Upper lobe of left lung (tissue), 6 donors: ENCODE measurements at places on chromosomes 3 and 15.

- no peak for DNase-seq
Observed at GRCh38 chr3:5185093-5185673, 2.3 kb upstream of the EDEM1 start.

GRCh38 chr15:56249092-56249491 lies 5.4 kb upstream of the RFX7 start:
- DNase-seq: no peak

DNA sequence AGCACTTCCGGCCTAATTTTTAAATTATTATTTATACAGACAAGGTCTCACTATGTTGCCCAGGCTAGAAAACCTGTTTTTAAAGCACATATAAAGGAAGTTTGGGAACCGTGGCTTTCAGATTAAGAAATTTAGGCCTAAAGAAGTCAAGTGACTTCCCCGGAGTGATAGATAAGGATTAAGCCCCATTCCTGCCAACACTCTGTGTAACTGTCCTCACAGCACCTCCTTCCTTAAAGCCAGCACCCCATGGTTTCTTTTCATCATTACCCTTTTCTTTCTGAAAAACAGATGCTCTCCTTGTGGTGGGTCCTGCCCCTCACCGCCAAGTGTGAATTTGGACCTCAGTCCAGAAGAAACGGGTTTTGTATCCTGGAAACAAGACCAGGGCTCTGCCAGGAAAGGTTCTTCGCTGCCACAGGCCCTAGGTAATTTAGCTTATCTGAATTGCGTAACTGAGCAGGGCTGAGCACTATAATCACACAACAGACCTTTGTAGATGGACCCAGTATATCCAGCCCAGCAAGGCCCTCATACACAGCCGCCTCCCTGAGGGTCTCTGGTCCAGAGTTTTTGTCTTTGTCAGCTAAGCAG lies 231.3 kb downstream of the PLCL2 start:
- DNase-seq: no peak

DNA sequence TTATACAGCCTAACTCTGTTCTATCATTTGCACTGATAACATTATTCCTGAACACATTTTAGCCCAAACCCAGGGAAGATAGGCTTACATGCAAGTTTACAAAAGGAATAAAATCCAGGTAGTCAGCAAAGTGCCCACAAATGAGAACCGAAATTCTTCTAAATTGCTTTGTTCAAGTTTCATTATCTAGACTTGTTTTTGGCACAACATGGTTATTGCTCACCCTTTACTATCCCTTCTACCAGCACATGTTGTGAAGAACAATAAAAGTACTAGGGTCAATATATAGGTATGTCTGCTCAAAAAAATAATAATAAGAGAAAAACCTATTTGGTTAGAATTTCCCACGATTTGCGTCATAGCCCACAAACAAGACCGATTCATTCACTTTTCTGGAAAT lies 430.5 kb downstream of the FGF12 start:
- no peak for DNase-seq

- DNase-seq: no peak
Observed at GRCh38 chr3:149114458-149114857, 15.0 kb upstream of the HPS3 start.

DNA sequence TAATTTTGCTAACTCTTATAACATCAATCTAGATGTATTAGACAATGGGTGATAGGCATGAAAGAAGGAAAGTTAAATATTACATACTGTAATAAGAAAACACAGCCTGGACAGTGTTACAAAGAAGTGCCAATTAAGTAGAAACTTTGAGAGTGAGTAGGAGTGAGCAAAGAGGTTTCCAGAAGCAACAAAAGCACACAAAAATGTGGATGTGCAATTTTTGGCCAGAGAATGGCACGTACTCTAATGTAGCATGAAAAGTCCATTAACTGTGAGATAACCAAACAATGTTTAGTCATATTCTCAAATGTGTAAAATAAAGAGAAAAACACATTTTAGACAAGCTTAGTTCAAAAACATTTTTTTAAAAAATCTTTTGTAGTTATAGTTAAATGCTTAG lies 567.3 kb downstream of the ROBO1 start:
- no peak for DNase-seq

DNA sequence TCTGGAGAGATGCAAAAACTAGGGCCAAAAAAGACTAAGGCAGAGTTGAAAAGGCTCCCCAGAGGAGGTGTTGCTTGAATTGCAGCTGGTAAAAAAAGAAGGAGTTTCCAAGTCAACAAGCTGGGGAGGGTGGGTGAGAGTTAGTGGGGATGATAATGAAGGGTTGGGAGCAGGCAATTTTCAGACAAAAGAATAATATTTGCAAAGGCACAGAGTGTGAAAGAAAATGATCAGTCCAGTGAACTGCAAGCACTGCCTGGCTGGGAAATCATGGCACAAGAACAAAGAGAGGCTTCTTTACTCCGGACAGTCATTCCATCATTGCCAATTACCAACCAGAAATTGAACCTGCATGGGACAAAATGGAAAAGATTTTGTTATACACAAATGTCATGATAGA lies 42.2 kb downstream of the C3orf85 start:
- DNase-seq: no peak

- no peak for DNase-seq
Observed at GRCh38 chr3:117666325-117666724, 956.7 kb downstream of the TUSC7 start.

GRCh38 chr3:182969277-182969676 lies 11.1 kb downstream of the DCUN1D1 start:
- DNase-seq: no peak

DNA sequence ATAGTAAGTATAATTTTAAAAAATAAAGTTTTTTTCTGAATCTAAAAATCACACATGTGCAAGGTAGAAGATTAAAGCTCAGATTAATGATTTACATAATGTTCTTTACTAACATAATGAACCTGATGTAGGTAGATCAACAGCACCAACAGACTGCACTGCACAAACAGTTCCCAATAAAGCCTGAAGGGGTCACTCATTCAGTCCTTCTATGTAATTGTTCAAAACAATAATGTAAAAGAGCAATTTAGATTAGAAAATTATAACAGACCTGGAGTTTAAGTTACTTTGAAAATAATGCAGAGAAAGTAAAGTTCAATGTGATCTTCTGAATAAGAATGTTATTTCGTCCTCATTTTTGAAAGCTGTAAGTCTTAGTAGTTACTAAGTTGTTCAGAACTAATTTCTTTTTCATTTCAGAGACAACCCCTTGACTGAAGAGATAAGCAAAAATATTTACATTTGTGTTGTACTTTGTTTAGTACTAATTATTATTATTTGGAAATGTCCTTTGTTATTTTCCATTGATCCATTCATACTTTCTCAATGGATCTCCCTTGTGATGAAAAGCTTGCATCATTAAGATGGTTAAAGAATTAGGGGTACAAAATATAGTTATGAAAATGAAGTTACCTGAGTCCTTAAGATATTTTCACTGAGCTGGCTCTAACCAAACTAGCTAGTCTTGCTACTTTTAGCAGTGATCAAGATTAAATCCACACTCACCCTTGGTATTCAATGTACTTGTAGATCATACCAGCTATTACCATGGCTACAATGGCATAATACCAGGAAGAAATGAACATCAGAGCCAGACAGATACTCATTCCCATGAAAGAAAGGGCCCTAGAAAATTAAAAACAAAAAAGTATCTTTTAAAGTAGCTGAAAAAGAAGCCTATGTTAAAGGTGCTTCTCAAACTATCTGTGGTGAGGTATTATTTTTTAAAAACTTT lies 16.8 kb downstream of the EMC4 start:
- no peak for DNase-seq

DNA sequence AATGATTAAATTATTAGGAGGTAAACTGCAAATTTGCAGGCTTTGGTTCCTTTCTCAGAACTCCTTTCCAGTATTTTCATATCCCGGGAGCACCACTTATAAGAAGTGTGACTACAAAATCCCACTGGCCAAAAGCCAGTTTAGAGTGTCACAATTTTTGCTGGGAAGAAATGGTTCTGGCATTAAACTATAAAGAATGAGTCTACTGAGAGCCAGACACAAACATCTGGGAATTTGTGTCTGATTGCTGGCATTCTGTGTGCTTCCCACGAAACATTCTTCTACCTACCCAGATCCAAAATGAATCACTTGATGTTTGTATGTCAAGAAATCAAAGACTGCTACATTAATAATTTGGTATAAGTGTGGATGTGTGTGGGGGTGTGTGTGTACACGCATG lies 82.8 kb downstream of the DUT start:
- no peak for DNase-seq

GRCh38 chr15:85702321-85703101 lies 92.2 kb downstream of the KLHL25 start:
- DNase-seq: no peak

DNA sequence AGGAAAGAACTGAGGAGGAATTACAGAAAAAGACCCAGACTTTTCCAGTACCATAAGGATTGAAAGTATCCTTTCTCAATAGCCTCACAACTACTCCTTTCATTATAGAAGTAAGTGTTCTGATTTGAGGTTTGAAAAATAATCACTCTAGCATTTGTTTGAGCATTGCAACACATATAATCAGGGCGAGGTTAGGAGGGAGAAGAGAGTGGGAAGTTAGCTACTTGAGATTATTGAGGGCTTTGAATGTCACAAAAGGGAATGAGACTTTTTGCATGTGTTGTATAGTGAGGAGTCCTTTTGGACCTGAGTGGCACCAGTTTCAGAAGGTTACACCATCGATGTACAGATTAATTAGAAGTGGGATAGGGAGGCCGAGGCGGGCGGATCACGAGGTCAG lies 65.2 kb upstream of the TNIK start:
- no peak for DNase-seq

GRCh38 chr15:49235446-49236124 lies 65.5 kb downstream of the GALK2 start:
- DNase-seq: no peak

DNA sequence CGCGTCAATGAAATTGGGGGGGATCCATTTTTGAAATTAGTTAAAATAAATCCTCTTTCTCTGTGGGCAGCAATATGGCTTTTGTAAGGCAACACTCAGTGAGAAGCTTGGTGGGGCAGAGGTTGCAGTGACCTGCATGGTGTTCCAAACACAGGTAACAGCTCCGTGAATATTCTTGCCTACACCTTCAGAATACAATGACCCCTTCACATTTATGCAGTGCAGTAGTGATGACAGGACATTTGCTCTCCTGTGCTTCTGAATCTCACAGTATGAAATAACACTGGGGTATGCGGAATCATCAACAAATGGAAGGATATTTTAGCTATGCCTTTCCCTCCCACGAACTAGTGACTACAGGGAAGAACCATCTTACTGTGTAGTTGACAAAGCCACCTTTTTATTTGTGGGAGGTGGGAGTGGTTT lies 6.9 kb downstream of the AHSG start:
- DNase-seq: no peak

DNA sequence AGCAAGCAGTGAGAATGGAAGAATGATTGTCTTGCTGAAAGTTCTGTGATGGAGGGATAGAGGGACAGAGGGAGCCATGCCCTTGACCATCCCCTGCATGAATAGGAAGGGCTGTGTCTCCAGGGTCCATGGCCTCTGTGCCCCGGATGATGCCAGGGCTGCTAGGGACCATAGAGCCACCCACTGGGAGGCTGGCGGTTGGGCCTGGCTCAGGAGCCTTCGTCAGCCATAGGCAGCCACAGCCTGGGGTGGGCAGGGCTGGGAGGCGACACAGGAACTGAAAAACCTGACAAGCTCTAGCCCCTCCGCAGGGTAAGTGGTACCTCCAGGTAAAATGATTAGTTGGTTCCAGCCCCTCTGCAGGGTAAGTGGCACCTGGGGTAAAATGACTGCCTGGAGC lies 19.1 kb upstream of the LAMP3 start:
- DNase-seq: no peak

- DNase-seq: no peak
Observed at GRCh38 chr3:23663246-23663645, 142.5 kb upstream of the UBE2E1 start.

DNA sequence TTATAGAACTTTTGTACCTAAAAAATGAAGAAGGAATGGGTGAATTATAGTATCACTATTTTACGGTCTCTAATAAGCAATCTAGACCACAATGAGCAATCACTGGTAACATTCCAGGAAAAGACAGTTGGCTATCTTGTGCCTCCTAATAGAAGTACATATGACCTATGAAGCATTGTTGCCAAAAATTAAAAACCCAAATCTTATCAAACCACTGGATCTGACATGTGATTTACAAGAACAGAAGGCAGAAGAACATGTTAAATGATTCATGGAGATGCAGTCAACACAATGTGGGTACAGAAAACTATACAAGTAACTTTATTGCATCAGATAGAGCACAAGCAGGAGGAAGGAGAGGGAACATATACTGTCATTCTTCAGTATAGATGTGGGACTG lies 14.5 kb upstream of the HYKK start:
- DNase-seq: no peak

DNA sequence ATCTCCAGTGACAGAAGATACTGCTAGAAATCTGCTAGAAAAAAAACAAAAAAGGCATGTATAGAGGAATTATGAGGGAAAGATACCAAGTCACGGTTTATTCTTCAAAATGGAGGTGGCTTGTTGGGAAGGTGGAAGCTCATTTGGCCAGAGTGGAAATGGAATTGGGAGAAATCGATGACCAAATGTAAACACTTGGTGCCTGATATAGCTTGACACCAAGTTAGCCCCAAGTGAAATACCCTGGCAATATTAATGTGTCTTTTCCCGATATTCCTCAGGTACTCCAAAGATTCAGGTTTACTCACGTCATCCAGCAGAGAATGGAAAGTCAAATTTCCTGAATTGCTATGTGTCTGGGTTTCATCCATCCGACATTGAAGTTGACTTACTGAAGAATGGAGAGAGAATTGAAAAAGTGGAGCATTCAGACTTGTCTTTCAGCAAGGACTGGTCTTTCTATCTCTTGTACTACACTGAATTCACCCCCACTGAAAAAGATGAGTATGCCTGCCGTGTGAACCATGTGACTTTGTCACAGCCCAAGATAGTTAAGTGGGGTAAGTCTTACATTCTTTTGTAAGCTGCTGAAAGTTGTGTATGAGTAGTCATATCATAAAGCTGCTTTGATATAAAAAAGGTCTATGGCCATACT lies 4.0 kb downstream of the B2M start:
- no peak for DNase-seq

DNA sequence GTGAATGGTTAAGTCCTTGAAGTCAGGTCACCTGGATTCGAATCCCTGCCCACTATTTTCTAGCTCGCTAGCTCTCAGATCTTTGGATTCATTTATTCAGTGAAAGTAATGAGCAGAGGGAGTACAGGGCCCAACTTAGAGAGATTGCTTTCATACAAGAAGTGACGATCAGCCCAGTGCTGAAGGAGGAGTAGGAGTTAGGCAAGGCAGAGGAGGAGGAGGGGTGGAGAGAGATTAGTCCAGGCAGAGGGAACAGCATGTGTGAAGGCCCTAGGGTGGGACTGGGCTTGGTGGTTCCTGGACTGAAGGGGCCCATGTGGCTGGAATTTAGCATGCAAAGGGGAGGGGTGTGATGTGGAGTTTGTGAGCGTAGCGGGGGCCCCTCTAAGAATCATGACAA lies 3.8 kb upstream of the CHRNA5 start:
- DNase-seq: no peak
